Activated CD4-positive, alpha-beta T cell treated with anti-CD3 and anti-CD28 coated beads, Interleukin-2, amount 50 U/mL, for 48 hours (primary cell): ENCODE measurements at places on chromosomes 6 and 20.

GRCh38 chr20:44495802-44496481 lies 20.3 kb downstream of the TTPAL start:
- no peak for DNase-seq

GRCh38 chr20:59171986-59172385 lies 8.4 kb downstream of the ZNF831 start:
- DNase-seq, result no peak

- no peak for DNase-seq
Measured at GRCh38 chr6:163381118-163381756, 33.3 kb upstream of the QKI start.

DNA sequence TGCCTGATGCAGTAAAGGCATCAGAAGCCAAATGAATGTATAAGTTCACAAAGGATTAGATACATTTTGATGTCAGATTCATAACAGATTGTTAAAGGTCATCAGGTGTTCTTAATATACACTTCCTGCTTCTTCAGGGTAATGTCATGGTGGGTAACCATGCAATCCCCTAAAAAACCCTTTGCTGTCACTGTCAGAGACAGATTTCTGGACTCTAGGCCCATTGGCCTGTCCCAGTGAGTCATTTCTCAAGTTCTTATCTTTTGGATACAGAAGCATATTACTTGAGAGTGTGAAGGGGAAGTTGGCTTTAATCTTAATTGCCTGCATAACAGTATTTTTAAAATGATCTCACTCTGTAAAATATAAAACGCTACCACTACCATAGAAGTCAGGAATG lies 895.6 kb upstream of the MAP3K7 start:
- no peak for DNase-seq

DNA sequence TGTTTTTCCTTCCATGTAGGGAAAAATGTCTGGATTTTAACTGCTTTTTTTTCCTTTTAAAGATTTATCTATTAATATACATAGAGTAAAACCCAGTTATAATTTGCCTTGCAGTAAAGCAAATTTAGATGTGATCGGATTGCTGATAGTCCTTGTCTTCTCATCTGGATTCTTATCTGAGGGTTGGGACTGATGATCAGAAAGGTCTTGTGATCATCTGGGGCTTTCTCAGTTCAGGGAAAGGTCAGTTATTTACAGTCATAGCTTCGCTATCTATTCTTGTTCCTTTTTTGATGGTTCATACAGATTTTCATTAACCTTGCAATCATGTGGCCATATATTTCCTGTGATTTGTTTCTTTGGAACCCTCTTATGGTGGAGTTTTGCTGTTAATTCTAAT lies 63.8 kb upstream of the CLDN20 start:
- DNase-seq, result no peak

DNA sequence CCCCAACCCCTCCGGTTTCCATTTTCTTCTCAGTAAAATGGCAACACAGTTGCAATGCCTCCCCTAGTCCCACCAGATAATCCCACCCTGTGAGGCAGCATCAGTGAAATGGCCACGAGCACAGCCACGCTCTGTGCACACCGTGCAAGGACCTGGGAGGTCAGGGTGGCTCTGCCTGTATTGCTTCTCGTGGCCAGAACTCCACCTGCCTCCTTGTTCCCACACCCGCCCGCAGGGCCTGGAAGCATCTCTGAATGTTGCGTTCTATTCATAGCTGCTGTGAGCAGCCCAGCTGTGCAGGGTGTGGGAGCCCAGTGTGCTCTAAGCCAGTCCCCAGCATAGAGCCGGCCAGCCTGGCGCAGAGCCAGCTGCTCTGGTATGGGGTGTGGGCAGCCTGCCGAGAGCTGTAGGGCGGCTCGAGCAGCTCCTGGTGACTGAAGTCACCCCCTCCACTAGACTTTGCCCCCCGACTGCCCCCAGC lies 161.1 kb downstream of the DLL1 start:
- DNase-seq, result no peak

DNA sequence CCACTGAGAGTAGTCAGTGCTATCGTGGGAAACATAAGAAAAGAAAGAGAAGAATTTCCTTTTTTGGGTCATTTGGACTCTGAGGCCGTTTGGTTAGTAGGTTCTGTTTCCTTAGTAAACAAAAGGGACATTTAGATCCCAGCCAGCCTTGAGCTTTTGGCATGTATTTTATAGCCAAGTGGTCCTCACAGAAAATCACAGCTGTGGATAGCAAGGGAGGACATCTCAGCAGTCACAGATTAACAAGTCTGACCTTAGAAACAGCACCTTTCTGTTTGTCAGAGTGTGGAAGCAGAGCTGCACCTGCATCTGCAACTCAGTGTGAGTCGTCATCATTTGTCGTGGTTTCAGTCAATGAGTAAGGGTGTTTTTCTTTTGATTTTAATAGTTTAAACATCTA lies 40.5 kb downstream of the FAM120B start:
- DNase-seq, result no peak

- DNase-seq, result no peak
Measured at GRCh38 chr6:22110061-22110460, 186.8 kb downstream of the PRL start.

DNA sequence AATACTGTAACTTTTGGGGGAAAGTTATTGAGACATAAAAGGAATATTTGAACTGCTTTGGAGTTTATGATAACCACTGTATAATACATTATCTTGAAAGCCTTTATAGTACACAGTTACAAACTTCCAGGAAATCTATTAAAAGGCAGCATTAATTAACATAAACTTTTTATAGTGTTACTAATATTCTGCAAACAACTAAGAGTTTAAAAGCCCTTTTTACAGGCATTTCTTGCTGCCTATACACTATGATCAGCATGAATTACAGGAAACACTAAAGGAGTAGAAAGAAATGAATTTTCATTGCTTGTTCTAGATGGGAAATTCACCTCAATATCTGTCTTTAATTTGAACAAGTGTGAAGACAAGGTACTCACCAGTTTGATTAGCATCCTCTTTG lies 252.3 kb upstream of the ZFP64 start:
- DNase-seq, result no peak

- DNase-seq, result no peak
Measured at GRCh38 chr6:25418454-25419052, 139.4 kb downstream of the CARMIL1 start.

GRCh38 chr6:119552021-119552420 lies 202.5 kb upstream of the MAN1A1 start:
- DNase-seq, result no peak

DNA sequence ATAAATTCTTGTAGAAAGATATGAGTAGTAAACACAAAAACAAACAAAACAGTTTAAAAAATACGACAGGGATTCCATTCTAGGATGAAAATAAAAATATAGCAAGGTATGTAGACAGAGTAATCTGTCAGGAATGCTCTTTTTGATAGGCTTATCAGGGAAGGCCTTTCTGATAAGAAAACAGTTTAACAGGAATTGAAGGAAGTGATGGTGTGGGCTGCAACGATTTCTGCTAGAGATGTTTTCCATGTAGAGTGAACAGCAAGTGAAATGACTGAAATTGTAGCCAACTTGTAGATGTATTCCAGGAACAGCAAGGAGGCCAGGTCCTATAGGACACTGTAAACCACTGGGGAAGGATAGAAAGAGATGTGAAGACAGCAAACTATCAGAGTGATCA lies 689.7 kb upstream of the GJE1 start:
- no peak for DNase-seq

- DNase-seq, result peak; percentile 82
Measured at GRCh38 chr20:297098-297924, at the start of gene ZCCHC3. TSS of gene ZCCHC3 (plus strand) at chr20:297570. CDS start at chr20:297587, 17 bp downstream.

DNA sequence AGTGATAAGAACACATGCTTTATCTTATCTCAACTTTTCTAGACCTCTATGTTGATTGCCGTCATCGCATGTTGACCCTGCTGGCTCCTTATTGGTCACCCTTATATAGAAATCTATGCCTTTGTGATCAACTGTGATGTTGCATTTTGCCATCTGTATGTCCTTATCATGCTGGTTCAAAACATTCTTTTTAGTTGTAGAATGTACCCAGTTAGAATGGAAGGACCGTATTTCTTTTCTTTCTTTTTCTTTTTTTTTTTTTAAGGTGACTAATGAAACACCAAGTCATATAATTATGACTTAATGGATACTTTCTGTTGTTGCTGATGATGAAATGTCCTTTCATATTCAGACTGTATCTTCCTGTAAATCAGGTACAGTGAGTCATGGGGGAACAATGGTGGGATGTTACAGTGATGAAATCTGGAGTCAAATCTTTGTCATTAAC lies 145.9 kb upstream of the CITED2 start:
- DNase-seq, result no peak

DNA sequence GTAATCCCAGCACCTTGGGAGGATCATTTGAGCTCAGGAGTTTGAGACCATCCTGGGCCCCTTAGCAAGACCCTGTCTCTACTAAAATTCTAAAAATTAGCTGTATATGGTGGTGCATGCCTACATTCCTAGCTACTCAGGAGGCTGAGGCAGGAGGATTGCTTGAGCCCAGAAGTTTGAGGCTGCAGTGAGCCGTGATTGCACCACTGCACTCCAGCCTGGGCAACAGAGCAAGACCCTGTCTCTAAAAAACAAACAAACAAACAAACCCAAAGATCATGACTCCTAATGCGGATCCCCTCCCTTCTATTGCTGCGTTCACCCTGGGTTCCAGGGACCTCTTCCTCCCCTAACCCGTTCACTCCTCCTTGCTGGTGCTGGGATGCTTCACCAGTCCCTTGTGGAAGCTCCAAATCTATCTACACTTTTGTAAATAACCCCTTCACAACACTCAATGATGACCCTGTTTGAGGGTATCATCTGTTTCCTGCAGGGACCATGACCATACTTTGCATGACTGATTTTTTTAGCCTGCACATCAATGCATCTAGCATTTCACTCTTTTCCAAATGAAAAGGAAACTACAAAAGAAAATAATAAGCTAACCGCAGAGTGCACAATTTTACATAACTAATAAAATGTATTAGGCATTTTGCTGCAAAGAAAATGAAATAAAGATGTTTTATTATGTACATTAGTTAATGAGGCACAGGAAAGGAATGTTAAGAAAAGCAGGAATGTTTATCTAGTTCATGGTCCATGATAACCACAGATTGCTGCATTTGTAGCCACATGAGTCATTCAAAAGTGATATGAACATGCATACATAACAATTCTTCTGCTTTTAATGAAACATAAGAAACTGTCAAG lies 30.5 kb upstream of the IPCEF1 start:
- DNase-seq, result no peak
